ENCODE measurements at places on chromosomes 11 and 22.

DNA sequence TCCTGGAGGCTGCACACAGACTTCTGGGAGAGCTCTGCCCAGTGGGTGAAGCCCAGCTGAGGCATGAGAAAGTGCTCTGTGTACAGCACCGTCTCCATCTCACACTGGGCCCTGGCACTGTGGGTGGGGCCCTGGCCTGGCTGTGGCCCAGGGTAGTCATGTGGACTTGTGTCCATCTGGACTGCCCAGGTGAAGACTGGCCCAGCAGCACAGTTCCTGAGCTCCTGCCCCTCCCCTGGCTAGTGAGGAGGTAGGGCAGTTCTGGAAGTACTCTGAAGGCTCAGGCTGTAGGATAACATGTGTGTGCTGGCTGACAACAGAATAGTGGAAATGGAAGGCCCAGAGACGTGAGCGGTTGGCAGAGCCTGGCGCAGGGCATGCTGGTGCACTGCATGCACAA, 35.4 kb downstream of the RSPH14 start:
- DNase-seq, result no peak

DNA sequence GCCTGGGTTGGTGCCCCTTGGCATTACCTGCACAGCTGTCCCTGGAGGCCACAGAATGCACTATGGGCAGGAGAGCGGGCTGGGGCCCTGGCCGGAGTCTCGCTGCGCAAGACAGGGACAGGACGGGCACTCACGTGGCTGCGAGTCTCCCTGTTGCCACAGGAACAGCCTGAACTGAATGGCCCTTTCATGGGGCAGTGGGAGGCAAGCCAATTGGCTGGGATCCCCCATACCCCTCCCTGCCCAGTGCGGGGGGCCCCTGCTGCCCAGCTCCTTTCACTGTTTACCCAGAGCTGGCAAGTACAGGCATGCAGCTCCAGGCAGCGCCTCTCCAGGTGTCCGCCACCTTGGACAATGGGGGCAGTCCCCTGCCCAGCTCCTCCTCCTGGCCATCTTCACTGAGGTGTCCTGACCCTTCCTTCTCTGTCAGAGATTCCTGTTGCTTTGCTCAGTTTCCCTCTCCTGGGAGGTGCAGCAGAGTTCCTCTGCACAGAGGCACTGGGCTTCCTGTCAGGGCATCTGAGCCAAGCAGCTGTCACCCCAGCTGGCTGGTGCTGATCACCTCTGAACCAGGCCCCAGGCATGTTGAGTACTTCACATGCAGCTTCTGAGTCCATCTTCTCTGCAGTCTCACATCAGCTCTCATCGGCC, 5.2 kb downstream of the USP2 start:
- DNase-seq, result no peak

DNA sequence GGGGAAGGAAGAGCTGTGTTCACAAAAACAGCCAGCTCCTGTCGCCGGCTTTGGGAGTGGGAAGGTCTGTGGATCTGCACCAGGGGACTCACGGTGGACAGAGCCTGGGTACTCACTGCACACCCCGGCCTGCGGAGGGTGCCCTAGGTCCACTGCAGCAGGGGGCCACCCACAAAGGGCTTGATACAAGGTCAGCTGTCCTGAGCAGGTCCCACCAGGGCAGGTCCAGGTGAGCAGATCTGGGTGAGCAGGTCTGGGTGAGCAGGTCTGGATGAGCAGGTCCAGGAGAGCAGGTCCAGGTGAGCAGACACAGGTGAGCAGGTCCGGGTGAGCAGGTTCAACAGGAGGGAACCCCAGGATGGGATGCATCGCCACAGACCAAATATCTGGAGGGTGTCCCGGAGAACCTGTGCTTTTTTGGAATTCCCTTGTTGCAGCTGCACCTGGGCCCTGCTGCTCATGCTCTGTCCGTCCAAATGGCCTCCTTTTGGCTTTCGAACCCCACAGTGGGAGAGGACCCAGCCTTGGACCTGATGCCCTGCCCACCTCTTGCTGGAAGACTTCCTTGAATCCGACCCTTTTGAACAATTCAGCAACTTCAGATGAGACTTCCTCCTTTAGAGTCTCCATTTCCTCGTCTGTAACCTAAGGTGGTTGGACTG, 485.3 kb downstream of the TBC1D22A start:
- no peak for DNase-seq

DNA sequence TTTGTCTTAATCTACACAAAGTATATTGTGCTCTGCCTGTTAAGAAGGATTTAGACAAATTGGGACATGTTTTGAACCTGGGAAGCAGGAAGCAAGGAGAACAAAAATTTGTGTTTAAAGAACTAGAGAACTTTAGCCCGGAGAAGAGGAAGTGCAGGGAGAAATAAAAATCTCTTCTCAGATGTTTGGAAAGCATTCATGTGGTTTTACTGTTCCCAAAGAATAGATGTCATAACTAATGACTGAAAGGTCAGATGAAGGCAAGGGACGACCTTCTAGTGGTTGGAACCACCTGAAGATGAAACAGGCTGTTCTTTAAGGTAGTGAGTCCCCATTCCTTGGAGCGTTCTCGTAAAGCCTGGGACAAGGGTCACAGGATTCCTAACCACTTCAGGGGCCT, 38.3 kb downstream of the IRAG1 start:
- no peak for DNase-seq

- DNase-seq, result no peak
These were observed 129.5 kb upstream of the TBCEL start for GRCh38 chr11:120894202-120894985.

DNA sequence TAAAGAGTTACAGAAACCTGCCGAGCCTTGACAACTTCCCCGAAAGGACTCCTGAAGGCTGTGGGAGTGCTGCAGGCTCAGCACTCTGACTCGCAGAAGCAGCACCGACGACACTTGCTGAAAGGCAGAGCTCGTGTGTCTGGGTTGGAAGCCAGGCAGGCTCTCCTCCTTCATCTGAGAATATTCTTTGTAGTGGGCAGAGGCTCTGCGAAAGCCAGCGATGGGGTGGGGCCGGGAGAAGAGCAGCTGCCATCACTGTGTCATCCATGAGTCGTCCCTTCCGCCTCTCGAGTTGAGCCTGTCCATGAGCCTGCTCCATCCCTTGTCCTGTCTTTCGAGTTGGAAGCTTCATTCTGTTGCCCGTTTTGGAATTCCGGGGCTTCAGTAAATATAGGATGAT, 11.9 kb downstream of the GLB1L2 start:
- DNase-seq, result no peak

DNA sequence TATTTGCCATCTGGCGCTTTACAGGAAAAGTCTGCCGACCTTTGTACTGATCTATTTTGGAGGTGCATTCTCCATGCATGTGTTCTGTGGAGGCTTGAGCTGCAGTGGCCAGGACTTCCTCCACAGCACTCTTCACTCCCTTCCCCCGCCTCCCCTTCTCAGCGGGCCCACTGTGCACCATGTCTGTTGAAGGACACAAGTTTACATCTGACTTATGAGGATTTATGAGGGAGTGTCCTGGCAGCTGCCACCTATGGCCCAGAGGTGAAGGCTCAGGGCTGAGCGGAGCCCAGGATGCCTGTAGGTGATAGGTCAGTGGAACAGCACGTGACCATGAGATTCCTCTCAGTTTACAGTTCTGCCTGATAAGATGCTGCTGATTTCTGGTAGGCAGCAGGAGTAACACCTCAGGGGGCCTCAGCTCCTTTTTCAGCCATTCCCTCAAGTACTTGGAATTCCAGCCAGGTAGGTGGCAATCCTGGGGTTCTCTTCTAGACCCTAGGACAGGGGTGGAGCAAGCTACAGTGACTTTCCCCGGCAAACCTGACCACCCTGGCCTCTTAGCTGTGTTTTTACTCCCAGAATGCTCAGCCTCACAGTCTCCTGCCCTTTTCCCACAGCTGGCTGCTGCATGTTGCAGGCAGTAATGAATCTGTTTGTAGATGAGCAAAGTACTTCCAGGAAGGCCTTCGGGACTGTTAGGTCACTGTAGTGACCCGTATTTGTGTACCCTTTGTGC, 59.9 kb downstream of the PPFIBP2 start:
- DNase-seq, result no peak

DNA sequence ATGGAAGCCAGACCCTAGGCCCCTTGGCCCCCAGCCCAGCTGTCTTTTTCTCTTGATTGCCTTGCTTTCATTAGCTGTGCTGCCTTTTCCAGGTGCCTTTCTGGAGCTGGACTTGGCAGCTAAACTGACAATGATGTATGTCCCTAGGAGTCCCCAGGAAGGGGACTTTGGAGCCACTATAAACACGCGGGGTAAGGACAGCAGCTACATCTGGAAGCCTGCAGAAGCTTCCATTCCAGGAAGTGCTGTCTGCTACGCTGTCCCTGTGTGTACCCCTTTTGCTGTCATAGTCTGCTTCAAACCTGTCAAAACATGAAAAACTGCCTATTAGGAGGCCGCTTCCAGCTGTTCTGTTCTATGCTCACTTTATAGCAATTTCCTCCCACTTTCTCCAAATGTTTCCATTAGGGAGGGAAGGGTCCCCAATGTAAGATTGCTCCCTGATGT, 153.3 kb upstream of the RAG2 start:
- no peak for DNase-seq

GRCh38 chr11:83583757-83584366, 297.7 kb upstream of the CCDC90B start:
- DNase-seq, result no peak

GRCh38 chr11:72606748-72607468, 67.3 kb downstream of the PDE2A start:
- no peak for DNase-seq

Data from effector memory CD4-positive, alpha-beta T cell (primary cell).